Progenitor cell of endocrine pancreas (in vitro differentiated cells): ENCODE measurements at places on chromosomes 1 and 21. TPM values are rescaled to one million over a fixed set of nuclear protein-coding genes. Genes with fewer than 3 reads are reported as not detected.

GRCh38 chr1:197750366-197750765, 24.9 kb downstream of the DENND1B start:
- no peak for DNase-seq

DNA sequence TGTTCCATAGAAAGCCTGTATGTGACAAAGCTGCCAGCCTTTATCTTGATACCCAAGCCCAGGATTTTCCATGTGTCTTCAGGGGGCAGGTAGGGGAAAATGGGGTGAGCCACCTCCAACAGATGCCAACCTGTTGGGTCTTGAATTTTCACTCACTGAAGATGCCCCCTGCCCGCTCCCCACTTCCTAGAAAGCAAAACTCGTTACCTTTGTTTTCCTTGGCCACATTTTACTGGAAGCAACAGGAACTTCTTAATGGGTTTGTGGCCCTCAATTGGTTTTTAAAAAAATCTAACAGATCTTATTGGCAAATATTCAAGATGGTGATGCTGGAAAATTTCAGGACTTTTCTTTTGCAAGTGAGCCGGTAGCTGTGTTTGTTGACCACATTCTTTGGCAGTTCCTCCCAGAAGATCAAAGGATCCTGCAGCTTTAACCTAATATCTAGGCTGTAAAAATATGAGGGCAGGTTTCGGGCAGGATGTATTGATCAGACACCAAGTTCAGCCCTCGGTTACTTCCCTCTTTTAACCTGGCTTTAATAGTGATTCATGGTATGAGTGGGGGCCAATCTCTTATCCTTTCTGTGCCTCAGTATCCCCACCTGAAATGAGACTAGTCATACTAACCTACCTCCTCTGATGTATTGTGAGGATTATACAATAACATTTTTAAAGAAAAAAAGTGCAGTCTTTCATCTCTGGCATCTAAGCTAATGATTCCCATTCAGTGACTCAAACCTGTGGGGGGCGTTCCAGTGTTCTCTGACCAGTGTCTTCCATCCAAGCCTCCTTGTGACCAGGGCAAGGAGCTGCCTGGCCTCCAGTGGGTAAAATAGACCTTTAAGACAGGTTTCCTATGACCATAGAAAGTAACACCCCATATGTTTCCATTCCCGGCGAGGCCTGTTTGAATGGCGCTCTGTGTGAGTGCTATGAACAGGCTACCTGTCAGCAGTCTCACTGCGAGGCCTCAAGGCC, 21.3 kb upstream of the GNPAT start:
- no peak for DNase-seq

CFAP107 gene
- 1.2 and 2.8 TPM in 2 replicates for total RNA-seq

SMCP gene
- not detected in 2 replicates for total RNA-seq

HP1BP3 gene
- 361 and 385 TPM in 2 replicates for total RNA-seq

DNA sequence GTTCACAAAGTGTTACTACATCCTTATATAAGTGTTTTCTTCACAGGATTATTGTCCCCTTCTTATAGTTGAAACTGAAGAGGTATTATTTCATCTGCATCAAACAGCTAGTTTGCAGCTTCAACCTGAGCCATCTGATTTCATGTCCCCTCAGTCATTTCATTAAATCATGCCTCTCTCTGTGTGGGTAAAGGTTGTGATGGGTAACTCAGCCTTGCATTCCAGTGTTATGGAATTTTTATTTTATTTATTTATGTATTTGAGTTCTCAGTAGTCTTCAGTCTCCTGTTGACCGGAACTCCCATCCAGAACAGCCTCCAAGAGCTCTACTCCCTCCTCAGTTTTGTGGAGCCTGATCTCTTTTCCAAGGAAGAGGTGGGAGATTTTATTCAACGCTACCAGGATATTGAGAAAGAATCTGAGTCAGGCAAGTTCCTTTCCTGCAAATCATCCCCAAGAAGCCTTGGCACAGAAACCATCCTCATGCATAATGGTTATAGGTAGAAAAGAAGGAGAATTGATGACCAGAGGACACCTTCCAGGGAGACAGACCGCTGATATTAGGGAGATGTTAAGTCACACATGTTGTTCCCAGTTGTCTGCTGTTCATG, 21.8 kb downstream of the CHD1L start:
- DNase-seq, result no peak

SELL gene
- total RNA-seq, result 0.16 and 0.69 TPM in 2 replicates

DNA sequence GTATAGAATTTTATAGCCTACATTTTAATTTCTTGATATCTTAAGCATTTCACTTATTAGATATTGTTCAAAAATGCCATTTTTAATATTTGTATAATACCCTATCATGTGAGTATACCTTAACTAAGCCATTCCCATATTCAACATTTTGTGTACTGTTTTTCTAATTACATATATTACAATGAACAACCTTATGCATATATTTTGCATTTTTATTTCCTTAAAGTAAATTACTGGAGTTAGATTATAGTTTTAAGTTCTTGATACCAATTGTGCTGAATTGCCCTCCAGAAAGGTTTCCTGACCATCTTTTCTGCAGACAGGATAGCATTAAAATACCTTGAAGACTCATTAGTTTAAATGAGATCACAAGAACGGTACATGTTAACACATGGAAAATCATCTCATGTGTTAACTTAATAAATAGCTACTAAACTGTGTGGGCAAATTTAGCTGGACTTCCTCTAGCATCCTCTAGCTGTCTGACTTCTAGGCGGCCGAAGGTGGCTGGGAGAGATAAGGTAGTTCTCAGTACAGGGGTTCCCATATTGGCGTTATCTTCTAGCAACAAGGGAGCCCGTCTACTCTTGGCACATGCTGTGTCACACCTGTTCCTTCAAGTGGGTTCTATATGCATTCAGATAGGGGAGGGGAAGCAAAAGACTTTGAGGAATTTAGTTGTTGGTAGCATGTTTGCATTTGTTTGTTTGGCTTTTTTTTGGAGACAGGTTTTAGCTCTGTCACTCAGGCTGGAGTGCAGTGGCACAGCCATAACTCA, 8.9 kb downstream of the DCLRE1B start:
- DNase-seq, result no peak

- no peak for DNase-seq
These were observed 615 bp downstream of the KRTAP10-5 start for GRCh38 chr21:44579833-44580144.
